ENCODE measurements at places on chromosomes 1 and 21.

DNA sequence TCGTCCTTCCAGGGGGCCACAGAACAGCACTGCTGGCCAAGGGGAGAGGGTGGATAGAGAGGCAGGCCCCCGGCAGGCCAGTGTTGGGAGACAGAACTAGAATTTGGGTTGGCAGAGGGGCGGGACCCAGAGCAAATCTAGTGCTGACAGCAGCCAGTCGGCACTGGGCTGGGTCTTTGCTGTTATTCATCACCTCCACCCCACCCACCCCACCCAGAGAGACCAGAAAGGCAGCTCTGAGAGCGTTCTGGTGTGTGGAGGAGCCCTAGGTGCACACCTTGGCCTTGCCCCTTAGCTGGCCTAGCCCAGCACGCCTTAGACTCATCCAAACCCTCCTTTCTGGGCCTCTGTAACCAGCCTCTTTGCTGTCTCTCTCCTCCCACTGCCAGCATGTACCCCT is 6.4 kb upstream of the PKP1 start:
- peak; percentile 74 for DNase-seq

DNA sequence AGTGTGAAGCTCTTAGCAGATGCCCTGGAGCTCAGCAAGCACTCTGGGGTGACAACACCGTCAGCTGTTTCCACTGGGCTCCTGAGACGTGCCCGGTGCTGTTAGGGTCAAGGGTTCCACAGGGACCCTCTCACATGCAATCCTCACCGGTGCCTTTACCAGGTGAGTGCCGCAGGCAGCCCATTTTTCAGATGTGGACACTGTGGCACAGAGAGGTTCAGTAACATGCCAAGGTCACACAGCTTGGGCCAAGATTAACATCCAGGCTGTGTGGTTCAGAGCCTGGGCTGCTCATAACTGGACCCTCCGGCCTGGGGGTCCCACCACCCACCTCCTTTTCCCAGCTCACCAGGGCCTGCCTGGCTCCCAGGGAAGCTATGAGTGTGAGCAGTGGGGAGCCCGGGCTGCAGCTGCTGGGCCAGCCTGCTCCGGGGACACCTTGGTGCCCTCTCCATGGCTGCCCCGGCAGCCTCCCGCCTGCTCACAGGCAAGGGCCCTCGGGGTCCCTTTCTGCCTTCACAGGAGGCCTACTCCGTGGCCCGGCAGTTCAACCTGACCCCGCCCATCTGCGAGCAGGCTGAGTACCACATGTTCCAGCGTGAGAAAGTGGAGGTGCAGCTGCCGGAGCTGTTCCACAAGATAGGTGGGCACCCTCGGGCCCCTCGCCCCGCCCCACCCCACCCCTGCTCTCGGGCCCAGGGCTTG is 49.3 kb downstream of the KCNAB2 start:
- no peak for DNase-seq

- DNase-seq: no peak
Measured at GRCh38 chr1:212713465-212714136, 14.0 kb upstream of the BATF3 start.

GRCh38 chr1:171585715-171586114 is 36.3 kb upstream of the MYOCOS start:
- no peak for DNase-seq

GRCh38 chr1:54569339-54569738 is 21.3 kb downstream of the ACOT11 start:
- peak; percentile 14 for DNase-seq

DNA sequence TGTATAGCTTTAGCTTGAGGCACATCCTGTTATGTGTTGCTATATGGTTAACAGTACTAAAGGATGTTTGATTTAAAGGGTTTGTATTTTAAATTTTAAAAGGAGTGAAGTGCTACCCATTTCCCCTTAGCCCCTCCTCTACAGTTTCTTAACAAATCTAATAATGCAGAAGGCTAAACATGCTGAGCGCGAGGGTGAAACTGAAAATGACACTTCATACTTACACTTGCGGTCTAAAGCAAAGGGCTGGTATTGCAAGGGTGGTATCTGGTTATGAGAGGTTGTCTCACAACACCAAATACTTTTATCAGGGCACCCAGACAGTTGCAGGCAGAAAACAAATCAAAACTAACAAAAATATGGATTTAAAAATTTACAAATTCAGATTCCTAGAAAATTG is 172.3 kb downstream of the SIPA1L2 start:
- DNase-seq: no peak

DNA sequence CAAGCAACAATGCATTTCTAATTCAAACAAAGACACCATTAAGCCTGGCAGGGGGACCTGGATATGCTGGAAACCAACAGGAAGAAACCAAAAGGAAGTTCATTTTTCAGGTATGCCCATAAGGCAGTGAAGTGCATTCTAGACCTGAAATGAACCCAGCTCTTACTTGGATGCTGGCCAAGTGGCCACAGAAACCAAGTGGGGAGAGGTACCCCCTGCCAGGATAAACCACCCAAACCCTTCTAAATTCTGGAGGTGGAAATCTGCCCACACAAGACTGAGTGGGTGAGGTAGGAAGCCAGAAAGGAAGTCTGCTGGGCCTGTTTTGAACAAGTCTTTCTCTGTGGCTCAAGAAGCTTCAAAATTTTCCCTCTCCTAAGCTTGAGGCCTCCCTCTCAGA is 2.6 kb downstream of the CD5L start:
- DNase-seq: no peak

DNA sequence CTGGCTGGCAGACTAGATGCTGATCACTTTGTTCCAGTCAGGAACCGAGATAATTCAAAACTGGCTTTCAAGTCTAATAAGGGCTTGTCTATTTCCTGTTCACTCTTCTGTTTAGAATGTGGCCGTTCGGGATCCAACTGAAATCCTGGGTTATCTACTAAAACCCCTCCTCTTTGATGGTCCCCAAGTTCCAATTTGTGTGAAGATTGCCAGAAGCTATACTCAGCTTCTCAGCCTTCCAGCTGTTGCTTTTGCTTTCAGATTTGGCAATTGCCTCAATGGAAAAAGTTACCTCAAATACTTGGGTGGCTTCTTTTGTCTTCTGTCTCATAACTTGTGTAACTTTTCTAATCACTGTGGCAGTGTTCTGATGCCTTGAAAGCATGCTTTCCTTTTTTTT is 43.7 kb downstream of the BTBD8 start:
- no peak for DNase-seq

GRCh38 chr1:226302731-226303130 is 6.2 kb downstream of the LIN9 start:
- DNase-seq: no peak
